ENCODE measurements at places on chromosomes 12 and 14. TPM values are rescaled to one million over a fixed set of nuclear protein-coding genes. Genes with fewer than 3 reads are reported as not detected.

Gene FAM181A
- not detected for total RNA-seq

Gene TAS2R13
- 1.5 TPM for total RNA-seq

Gene KRT85
- not detected for total RNA-seq

GRCh38 chr12:75774261-75775052 is 257.1 kb downstream of the PHLDA1 start:
- no peak for DNase-seq

All from naive thymus-derived CD8-positive, alpha-beta T cell (primary cell).